ENCODE measurements at places on chromosomes 7 and 10.

- no peak for DNase-seq
Observed at GRCh38 chr10:96216775-96217174, 54.6 kb downstream of the BLNK start.

DNA sequence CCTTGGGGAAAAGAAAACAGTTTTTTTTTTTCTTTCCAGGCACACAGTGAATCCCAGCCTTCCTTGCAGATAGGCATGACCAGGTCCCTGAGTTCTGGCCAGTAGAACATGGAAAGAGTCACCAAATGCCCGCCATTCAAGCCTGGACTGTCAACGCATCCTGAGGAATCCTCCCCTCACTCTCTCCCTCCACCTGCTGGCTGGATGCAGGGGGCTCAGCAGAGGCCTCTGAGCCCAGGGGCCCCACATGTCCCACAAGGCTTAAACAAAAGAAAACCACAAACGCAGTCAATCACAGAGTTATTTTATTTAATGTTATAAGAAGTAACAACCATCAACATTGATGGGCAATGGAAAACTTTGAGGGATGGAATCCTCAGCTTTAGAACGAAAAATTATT, 93.1 kb downstream of the JCAD start:
- DNase-seq, result no peak

DNA sequence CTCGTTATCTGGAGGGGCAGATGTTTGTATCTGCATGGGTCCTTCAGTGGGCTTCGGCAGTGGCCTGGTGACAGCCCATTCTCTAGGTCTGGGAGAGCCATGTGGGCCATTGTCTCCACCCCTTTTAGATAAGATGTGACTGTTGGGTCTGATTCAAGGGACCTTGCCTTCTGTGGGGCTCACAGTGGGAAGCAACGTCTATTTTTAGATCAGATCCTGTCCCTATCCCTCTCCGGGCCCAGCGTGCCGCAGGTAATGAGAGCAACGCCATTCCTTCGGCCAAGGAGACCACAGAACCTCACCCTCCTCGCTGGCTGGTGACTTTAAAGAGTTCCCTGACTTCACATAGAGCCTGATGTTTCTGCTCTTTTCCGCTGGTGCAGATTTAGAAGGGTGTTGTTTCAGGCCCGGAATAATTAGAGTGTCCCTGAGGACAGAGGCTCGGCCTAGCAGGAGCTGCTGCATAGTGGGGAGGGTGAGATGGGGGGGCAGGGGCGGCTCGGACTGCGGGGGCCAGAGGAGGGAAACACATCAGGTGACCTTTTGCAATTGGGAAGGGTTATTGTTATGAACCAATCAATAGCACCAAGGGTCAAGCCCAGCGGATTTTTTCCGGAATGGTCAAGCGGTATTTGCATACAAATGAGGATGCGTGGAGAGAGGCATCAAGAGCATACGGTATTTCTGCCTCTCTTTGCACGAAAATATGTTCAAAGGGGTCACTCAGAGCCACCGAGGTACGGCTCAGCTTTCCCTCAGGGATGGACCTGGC, 503.0 kb upstream of the FOXK1 start:
- no peak for DNase-seq

DNA sequence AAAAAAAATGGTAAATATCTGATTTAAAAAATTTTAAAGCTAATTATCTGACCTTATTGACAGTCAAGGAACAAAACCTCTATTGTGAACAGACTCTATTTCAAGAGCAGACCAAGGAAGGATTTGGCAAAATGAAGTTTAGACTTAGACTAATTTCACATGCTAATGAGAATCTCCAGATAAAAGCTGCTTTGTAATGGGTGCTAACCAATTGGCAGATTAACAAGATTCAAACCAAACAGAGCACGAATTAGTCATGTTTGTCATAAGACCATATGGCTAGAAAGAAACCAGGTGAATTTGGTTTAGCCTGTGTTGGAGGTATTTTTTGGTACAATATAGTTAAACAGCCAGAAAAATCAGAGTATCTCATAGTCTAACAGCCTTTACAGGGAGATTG, 429.1 kb upstream of the NFE2L3 start:
- no peak for DNase-seq

GRCh38 chr10:4847561-4848355, 21.8 kb downstream of the AKR1E2 start:
- peak; percentile 17 for DNase-seq

GRCh38 chr10:44395902-44396670, 11.2 kb upstream of the CXCL12 start:
- DNase-seq, result no peak
